ENCODE measurements at places on chromosomes 1 and 21.

- DNase-seq: no peak
These were observed 560 bp downstream of the PLEKHM2 start for GRCh38 chr1:15684468-15685291.

- no peak for DNase-seq
These were observed 212.3 kb downstream of the HHIPL2 start for GRCh38 chr1:222335586-222335985.

GRCh38 chr1:206651014-206651413, 15.7 kb downstream of the DYRK3 start:
- DNase-seq: no peak

- peak; percentile 15 for DNase-seq
These were observed 7.2 kb downstream of the C1orf116 start for GRCh38 chr1:207025146-207025880.

DNA sequence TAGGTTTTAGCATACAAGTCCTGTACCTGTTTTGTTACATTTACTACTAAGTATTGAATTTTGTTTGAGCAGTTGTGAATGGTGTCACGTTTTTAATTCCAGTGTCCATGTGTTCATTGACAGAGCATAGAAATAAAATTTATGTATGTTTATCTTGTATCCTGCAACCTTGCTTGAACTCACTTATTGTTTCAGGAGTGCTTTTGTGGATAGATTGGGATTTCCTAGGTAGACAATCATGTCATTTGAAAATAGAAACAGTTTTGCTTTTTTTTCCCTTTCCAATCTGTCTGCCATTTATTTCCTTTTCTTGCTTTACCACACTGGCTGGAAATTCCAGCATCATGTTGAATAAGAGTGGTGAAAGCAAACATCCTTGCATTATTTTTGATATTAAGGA, 15.0 kb upstream of the ABCG1 start:
- no peak for DNase-seq

DNA sequence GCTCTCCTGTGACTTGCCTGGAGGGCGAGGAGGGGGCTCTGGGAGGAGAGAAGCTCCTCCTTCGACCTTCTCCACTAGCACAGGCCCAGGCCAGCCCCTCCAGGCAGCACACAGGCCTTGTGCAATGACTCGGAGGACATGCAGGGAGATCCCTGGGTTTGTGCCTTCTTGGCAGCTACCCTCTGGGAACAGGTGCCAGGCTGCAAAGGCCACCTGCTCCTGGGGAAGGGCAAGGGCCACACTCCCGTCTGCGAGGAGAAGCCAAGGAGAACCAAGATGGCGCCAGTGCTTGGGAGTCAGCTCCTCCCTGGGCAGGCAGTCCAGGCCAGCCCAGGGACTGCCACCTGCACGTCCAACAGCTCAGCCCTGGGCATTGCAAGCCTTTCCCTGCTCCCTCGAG, 15.3 kb downstream of the CASZ1 start:
- DNase-seq: no peak

DNA sequence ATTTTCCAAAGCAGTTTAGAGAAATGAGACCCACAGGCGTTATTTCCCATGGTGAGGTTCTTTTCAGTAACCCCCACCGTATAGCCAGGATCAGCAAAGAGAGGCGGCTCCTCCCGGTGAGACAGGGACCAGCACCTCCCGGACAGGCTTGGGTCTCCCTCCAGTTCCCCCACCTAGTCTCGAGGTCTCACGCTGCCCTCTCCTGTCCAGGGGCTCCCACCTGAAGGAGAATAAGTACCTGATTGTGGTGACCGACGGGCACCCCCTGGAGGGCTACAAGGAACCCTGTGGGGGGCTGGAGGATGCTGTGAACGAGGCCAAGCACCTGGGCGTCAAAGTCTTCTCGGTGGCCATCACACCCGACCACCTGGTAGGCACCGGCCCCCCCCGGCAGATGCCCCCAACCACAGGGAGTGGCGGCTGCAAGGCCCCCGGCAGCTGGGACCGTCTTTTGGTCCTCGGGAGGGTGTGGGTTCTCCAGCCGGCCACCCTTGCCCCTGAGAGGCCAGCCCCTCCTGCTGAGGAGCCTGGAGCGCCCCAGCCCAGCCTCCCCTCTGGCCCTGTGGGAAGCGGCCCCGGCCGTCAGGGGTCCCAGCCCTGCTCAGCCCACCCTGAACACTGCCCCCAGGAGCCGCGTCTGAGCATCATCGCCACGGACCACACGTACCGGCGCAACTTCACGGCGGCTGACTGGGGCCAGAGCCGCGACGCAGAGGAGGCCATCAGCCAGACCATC, 4.9 kb downstream of the COL6A1 start:
- DNase-seq: no peak

DNA sequence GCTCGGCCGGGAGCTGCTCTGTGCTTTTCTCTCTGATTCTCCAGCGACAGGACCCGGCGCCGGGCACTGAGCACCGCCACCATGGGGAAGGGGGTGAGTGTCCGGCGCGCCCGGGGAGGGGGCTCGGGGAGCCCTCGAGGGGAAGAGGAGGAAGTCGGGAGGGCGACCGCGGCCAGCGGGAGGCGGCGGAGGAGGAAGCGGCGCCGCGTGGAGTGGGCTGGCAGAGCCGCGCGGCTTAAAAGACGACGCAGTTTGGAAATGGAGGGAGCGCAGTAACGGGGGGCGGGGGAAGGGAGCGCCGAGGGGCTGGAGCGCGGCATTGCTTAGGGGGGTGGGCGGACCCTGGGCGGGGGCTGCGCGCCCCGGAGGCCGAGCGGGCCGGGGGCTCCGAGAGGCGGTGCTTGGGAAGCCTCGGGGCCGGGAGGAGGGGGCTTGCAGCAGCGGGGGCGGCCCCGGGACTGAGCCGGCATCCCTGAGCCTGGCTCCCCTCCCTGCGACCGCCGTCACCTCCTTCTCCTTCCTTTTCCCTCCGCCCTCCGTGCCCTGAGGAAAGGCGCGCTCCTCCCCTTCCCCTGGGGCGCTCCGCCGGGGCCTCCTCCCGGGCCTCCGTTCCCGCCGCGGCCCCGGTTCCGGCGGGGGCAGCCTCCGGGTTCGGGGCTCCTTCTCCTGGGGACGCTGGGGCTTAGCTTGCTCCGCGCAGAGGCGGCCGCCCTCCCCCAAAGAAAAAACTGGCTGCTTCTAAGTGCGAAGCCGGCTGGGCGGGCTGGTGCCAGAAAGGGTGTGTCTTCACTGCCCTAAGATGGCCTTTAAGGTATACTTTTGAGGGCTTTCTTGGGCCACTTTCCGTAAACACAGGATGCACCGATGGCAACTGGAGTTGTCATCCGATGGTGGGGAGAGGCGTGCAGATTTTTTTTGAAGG, 648 bp downstream of the ATP1A1 start:
- no peak for DNase-seq

DNA sequence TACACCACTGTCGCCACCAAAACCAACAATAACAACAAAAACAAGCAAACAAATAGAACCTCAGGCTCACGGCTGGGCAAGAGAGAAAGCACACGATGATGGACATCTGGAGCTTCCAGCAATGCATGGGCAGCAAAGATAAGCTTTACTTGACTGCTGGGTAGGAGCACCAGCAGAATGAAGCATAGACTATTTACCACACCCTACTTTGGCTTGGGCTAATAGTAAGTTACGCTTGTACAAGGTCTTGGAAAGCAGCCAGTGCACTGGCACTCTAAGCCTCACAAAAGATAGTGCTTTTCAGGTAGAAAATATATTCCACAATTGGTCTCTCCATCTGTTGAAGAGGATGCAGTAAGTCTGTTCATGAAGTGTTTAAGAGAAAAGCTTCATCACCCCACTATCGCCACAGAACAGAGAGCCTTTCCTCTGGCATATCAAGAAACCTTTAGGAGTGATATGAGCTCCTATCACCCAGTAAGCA, 13.6 kb downstream of the ADIPOR1 start:
- DNase-seq: no peak

DNA sequence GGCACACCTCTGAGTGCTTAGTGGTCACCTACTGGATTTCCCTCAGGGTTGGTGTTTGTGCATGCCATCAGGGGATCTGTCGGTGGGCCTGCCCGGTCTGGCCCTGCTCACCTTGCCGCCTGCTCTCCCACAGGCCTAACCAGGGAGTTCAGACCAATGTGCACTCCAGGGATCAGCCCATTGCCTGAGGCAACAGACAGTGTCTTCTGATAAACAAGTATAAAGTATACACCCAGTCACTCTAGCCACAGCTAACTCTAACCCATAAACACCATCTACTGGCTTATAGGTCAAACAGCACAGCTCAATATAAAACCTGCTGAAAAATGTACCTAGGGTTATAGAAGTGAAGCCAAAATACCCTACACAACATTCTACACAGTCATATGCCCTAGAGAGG, 1300.0 kb downstream of the PLA2G4A start:
- no peak for DNase-seq

GRCh38 chr1:159929155-159930051, 4.1 kb upstream of the TAGLN2 start:
- DNase-seq: no peak

DNA sequence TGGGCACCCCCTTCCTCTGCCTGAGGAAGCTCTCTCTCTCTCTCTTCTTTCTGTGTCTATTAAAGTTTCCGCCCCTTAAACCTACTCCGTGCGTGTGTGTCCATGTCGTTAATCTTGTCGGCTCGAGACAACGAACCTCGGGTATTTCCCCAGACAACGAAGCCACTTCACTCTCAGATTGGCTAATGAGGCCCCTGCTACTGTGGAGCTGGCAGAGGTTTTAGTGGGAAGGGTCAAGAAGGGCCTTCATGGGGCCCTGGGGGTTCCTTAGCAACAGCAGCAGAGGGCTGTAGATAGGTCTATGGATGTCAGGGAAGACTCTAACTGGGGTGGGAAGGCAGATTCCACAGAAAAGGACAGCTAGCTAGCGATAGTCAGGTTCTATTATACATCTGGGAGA, 239.8 kb upstream of the RAB4A start:
- no peak for DNase-seq

DNA sequence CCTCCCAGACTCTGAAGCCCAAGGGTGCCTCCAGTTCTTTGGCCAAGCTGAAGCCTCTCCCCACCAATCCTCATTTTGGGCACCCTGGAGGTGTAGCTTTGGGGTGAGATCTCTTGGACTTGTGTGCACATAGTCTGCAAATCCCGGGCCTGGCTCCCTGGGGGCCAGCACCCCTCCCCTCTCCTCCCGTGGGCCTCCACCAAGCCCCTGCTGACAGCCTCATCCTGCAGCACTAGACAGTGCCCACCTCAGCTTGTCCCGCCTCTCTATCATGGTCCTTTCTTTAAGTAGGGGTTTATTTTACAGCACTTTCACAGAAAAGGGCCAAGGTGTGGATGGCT, 3.2 kb downstream of the GJC2 start:
- no peak for DNase-seq

Data from fibroblast of skin of left quadriceps (primary cell).